ENCODE measurements at places on chromosomes 12 and 14. TPM values are rescaled to one million over a fixed set of nuclear protein-coding genes. Genes with fewer than 3 reads are reported as not detected.

Gene AICDA
- not detected for total RNA-seq

Gene APOF
- total RNA-seq, result not detected

Gene LPAR5
- 0.17 TPM for total RNA-seq

Gene CPNE8
- total RNA-seq, result 0.90 TPM

Gene ART4
- total RNA-seq, result not detected

Gene RGS6
- not detected for total RNA-seq

Gene KLRC2
- total RNA-seq, result not detected

Gene CMKLR1
- total RNA-seq, result 0.57 TPM

Gene SOAT2
- not detected for total RNA-seq

Gene FAM181A
- total RNA-seq, result not detected

Gene PMCH
- not detected for total RNA-seq

Gene HVCN1
- total RNA-seq, result 1.0 TPM

Gene TARBP2
- 62.4 TPM for total RNA-seq

Gene CLEC4A
- total RNA-seq, result 0.84 TPM

Gene TRIAP1
- 29.4 TPM for total RNA-seq

Gene NIN
- total RNA-seq, result 61.0 TPM

Gene NTF3
- total RNA-seq, result not detected

Gene KCNK10
- not detected for total RNA-seq

Gene RPL10L
- not detected for total RNA-seq

Gene GMFB
- total RNA-seq, result 76.8 TPM

Gene GPR84
- total RNA-seq, result not detected

Gene SMIM41
- total RNA-seq, result 0.24 TPM

Gene TMTC1
- total RNA-seq, result 4.4 TPM

Gene WSCD2
- not detected for total RNA-seq

Gene SPTSSA
- 20.9 TPM for total RNA-seq

Gene FUT8
- total RNA-seq, result 11.6 TPM

Gene KRT85
- total RNA-seq, result not detected

Gene TAS2R14
- total RNA-seq, result 3.6 TPM

Gene PPP4R4
- total RNA-seq, result 1.2 TPM

Gene TDG
- 54.1 TPM for total RNA-seq

Gene C1S
- 3.1 TPM for total RNA-seq

Gene NFE2
- total RNA-seq, result not detected

Gene TPPP2
- not detected for total RNA-seq

Gene BBS10
- 6.3 TPM for total RNA-seq

Data from A673 (cell line).